ENCODE measurements at places on chromosomes 3 and 15. TPM values are rescaled to one million over a fixed set of nuclear protein-coding genes. Genes with fewer than 3 reads are reported as not detected.

DNA sequence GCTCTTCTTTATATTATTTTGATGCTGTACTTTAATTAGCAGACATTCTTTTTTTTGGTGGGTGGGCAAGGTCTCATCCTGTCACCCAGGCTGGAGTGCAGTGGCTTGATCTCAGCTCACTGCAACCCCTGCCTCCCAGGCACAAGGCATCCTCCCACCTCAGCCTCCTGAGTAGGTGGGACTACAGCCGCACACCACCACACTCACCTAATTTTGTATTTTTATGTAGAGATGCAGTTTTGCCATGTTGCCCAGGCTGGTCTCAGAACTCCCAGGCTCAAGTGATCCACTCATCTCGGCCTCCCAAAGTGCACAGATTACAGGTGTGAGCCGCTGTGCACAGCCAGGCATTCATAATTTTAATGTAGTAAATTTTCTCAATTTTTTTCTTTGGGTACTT lies 608.1 kb downstream of the ZNF385D start:
- DNase-seq = no peak

DNA sequence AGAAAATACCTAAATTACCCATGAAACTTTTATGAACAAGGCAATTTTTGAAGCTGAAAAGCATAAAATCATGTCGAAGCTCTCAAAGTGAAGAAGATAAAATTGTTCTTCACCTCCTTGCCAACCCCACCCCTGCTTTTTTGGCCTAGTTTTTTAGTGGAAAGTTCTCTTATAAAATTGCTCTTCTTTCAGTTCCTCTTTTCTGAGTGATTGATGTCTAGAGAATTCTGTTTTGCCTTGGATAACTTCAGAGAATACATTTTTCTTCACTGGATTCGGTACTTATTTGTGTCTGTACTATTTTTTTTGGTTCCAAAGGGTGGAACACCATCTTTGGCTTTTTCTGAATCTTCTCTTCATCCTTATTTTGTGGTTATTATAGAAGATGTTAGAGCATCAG lies 25.0 kb upstream of the PYDC2 start:
- no peak for DNase-seq

DNA sequence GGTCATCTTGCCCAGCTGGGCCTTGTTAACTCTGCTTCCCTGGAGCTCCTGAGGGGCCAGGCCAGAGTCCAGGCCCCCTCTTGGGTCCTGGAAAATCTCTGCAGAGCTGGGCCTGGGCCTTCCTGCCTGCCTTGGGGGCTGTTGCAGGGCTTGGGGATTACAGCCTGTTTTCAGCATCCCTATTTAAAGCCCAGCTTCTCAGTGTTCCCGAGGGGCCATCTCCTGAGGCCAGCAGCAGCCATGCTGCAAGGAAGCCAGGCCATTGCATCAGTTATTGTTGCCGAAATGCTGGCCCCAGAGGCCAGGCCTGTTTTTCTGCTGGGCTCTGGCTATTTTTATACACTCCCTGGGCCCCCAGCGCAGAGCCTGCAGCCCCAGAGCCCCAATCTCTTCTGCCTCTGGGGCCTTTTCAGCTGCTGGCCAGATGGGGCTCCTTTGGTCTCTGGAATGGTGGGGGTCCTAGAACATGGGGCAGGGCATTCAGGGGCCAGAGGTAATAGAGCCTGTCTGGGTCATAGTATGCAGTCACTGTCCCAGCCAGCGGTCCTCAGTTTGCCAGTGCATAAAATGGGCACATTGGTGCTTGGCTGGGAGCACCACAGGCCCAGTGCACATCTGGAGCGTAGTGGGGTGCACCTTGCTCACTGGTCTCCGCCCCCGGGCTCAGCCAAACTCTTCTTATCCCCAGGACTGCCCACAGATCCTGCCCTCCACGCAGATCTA lies 28.5 kb downstream of the PLXNA1 start:
- peak; percentile 31 for DNase-seq

GRCh38 chr15:38259134-38259533 lies 6.5 kb downstream of the SPRED1 start:
- no peak for DNase-seq

DNA sequence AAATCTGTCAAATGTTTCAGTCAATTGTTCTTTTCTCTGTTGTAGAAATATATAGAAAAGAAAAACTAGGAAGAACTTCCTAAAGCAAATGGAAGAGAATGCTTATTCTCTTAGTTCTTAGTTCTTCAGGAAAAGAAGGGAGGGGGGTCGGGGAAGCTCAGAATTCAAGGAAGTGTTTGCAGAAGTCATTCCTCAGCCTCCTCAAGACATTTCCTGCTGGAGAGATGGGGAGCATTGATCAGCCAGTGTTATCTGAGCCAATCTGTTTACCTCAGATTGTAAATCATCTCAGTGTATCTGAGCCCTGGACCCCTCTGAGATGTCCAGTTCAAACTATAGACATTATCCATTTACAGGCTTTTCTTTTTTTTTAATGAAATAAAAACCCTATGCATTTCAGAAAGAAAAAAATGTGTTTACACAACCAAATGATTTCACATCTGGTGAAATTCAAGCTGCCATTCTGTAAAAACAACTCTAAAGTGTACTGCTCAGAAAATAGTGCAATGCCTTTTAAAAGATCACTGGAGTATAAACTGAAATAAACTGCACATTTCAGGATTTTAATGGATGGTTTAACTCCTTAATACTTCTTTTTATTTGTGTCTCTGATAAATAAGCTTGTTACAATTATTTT lies 460.7 kb downstream of the ROBO1 start:
- peak; percentile 26 for DNase-seq

- no peak for DNase-seq
These were observed 103.3 kb downstream of the SMAD6 start for GRCh38 chr15:66805202-66805885.

DNA sequence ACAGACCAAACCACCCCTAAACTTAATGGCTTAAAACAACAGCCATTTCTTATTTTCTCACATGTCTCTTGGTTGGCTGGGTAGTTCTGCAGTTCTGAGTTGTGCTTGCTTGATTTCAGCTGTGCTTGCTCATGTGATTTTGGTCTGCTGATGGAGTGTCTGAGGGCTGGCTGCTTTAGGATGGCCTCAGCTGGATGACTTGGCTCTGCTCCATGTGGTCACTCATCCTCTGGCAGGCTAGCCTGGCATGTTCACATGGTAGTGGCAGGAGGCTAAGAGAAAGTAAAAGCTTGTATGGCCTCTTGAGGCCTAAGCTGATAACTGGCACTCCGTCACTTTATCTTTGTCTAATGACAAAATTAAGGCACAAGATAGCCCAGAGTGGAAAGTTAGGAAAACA lies 4.1 kb downstream of the SV2B start:
- DNase-seq = no peak

DNA sequence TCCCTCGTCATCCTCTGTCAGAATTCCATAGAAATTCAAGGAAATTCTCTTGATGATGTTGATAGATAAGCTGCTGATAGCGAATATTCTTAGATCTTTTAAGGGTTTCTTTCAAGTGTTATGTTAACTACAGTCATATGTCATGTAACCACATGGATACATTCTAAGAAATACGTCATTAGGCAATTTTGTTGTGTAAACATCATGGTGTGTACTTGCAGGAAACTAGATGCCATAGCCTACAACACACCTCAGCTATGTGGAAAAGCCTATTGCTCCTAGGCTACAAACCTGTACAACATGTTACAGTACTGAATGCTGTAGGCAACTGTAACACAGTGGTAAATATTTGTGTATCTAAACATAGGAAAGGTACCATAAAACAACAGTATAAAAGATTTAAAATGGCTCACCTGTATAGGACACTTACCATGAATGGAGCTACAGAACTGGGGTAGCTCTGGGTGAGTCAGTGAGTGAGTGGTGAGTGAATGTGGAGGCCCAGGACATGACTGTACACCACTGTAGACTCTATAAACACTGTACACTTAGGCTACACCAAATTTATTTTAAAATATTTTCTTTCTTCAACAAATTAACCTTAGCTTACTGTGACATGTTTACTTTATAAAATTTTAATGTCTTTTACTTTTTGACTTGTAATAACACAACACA lies 34.6 kb downstream of the GLDN start:
- peak; percentile 80 for DNase-seq

- no peak for DNase-seq
These were observed 495.3 kb upstream of the AGTR1 start for GRCh38 chr3:148202386-148202785.

GRCh38 chr3:157574531-157574930 lies 71.3 kb upstream of the VEPH1 start:
- no peak for DNase-seq

GRCh38 chr3:37772773-37773354 lies 88.8 kb upstream of the CTDSPL start:
- DNase-seq = no peak

DNA sequence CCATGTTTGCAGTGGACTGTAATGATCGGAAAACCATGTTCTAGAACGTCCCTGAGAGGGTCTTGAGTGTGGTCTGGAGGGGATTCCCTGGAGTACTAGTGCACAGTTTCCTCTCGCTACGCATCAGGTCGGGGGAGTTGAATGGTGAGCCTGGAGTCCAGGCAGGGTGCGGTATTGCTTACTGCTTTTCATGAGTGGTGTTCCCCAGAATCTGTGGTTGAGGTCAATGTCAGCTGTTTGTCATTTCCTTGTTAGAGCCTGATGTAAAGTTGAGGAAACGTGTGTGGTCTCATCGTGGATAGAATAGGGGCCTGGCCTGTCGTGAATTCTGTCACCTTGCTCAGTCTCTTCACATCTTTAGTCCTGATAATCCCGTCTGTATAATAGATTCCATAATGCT lies 328.2 kb upstream of the LRRFIP2 start:
- no peak for DNase-seq

- DNase-seq = no peak
These were observed 17.3 kb downstream of the MTMR10 start for GRCh38 chr15:30974112-30974511.

DNA sequence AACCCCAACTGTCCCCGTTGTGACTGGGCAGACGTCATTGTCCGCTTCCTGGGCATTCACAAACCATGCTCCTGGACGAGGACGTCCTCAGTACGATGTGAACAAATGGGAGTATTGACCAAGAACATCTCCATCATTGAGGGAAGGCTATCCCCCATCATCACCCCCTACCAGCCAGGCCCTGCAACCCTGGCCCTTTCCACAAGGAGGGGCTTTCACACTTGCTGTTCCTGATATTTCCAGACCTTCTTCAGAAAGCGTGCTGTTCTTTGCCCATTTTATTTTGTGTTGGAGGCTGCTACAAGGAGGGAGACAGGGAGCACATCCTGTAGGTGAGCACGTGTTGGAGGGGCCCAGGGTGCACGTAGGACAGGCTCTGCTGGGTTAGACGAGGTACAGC lies 277.0 kb upstream of the LRRC3B start:
- DNase-seq = no peak

- DNase-seq = no peak
These were observed 26.6 kb upstream of the KY start for GRCh38 chr3:134677196-134677986.

GRCh38 chr3:42486814-42487565 lies 15.5 kb upstream of the VIPR1 start:
- no peak for DNase-seq

GRCh38 chr3:190593075-190593474 lies 79.2 kb downstream of the IL1RAP start:
- DNase-seq = no peak

GRCh38 chr3:134201201-134202130 lies 49.2 kb downstream of the RYK start:
- DNase-seq = peak; percentile 93

DNA sequence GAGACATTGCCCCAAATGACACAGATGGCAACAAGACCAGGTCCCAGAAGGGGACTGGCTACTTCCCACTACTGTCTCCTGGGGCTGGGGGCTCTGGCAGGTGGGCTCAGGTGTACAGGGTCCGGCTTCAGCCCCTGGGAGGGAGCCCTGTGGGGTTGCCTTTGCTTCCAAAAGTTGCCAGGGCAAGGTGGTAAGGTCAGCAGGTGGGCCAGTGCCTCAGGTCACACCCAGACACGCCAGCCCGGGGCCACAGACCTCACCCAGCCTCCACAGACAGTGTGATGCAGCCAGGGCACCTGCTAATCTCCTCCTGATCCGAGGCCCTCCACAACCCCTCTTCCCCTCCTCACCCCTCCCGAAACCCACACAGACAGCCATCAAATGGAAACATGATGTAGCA lies 7.5 kb downstream of the OXTR start:
- DNase-seq = no peak

GRCh38 chr3:123840961-123841360 lies 43.2 kb downstream of the MYLK start:
- DNase-seq = no peak

DNA sequence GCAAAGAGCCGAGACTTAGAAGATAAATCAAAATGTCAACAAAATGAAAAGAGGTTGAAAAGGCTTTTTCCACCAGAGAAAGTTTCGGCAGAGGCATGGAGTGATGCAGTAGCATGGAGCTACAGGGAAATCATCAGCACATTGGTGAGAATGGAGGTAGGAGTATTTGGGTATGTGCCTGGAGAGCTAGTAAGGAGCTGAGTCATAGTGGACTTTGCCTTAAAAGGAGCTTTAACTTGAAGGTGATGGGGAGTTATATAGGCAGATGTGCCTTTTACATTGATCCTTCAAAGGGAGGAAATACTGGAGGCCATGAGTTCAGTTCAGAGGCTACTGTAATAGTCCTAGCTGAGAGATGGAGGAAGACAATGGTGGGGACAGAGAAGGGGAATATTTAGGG lies 44.3 kb downstream of the IL5RA start:
- DNase-seq = peak; percentile 48

DNA sequence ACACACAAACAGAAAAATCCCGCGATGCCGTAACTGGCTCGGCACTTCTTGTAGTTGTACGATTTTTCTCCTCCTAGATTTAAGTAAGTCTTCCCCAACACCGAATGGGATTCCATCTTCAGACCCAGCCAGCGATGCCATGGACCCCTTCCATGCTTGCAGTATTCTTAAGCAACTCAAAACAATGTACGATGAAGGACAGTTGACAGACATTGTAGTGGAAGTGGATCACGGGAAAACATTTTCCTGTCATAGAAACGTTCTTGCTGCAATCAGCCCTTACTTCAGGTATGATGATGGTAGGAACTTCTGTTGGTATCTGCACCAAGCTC lies 763 bp downstream of the KBTBD8 start:
- no peak for DNase-seq

DNA sequence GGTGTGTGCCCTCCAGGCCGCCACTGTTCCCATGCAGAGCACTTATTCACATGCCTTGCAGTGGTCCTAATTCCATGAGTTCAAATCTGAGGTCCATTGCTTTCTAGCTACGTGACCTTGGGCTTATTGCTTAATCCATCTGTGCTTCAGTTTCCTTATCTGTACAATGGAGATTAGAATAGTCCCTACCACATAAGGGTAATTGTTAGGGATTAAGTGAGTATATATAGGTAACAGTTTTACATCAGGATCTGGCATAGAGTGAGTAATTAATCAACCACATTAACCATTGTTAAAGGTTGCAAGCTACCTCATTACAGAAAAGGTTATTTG lies 7.6 kb downstream of the CPN2 start:
- DNase-seq = no peak

Gene SLC30A4
- 5.6 TPM for total RNA-seq

Gene KNG1
- total RNA-seq = not detected

Gene GRAMD1C
- 5.0 TPM for total RNA-seq

Gene ASB14
- total RNA-seq = not detected

Gene TM6SF1
- 1.6 TPM for total RNA-seq

Gene CPEB1
- total RNA-seq = 6.9 TPM

Gene GATA2
- total RNA-seq = 2.2 TPM

Gene KBTBD13
- total RNA-seq = not detected

Gene KNSTRN
- total RNA-seq = 73.5 TPM
